ENCODE measurements at places on chromosomes 12 and 14. TPM values are rescaled to one million over a fixed set of nuclear protein-coding genes. Genes with fewer than 3 reads are reported as not detected.
A peak's percentile ranks its signal among the peaks of the same experiment; 100 is the strongest.

- no peak overlapping the region for H3K27ac ChIP-seq
- no peak overlapping the region for H3K4me3 ChIP-seq
- no peaks in the 10 kb centered on the region for H3K27me3 ChIP-seq
- no peaks in the 10 kb centered on the region for H3K36me3 ChIP-seq
Observed at GRCh38 chr14:37326434-37326833, 128.7 kb downstream of the MIPOL1 start.

GRCh38 chr12:106431839-106432411 is 74.4 kb downstream of the POLR3B start:
- no peak for DNase-seq
- no peaks in the 10 kb centered on the region for H3K36me3 ChIP-seq
- no peaks in the 10 kb centered on the region for H3K4me1 ChIP-seq
- H3K4me3 ChIP-seq = no peak overlapping the region
- H3K27ac ChIP-seq = no peak overlapping the region

DNA sequence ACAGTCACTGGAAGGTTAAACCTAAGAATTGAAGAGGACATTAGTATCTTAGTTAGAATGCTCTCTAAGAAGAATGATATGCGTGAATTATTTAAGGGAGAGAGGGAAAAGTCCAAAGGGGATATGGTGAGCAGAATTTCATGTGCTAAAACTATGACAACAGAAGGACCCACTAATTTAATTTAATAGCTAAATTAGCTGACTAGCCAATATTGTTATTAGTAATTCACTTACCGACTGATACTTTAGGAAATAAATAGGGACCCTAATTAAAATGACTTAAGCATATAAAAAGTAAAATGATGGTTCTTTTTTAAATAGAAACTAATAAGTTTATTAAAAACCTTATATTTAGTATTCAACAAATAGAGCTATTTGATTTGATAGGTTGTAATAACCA is 179.6 kb downstream of the RASSF9 start:
- H3K4me1 ChIP-seq = no peaks in the 10 kb centered on the region
- H3K4me3 ChIP-seq = no peak overlapping the region
- H3K27ac ChIP-seq = no peak overlapping the region
- H3K27me3 ChIP-seq = no peaks in the 10 kb centered on the region

DNA sequence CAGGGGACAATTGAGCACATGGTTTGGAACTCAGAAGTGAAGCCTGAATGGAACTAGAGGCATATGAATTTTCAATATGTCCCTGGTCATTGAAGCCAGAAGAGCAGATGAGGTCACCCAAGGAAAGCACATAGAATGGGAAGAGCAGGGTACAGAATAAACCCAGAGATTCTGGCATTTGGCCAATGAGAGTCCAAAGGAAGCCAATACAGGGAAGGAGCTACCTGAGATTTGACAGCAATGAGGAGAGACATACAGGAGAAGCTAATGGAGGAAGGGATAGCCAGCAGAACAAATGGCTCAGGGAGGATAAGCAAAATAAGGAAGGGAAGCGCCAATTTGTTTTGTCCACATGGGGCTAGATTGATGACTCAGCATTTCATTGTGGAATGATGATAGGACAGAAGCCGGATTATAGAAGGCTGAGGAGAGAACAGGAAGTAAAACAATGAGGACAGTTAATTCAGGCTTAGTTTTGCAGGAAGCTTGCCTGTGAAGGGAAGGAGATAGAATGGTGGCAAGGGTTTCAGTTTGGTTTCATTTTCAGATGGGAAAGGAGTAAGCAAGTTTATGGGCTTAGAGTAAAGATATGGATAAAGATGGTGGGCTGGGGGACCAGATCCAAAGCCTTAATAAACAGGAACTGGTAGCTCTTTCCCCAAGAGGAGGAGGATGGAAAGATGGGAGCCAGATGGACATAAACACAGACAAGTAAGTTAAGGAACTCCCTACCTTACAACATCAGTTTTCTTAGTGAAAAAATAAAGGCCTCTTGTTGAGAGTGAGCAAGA is 3.2 kb upstream of the SPTSSA start:
- DNase-seq = no peak
- no peak overlapping the region for H3K27ac ChIP-seq
- H3K4me1 ChIP-seq = peaks cover 4% of the 10 kb centered on the region
- H3K36me3 ChIP-seq = no peaks in the 10 kb centered on the region
- H3K27me3 ChIP-seq = no peaks in the 10 kb centered on the region

- no peak overlapping the region for H3K4me3 ChIP-seq
- peaks cover 20% of the 10 kb centered on the region for H3K4me1 ChIP-seq
- peak; percentile 46 for DNase-seq
- H3K27ac ChIP-seq = no peak overlapping the region
- no peaks in the 10 kb centered on the region for H3K36me3 ChIP-seq
Observed at GRCh38 chr14:103712633-103713247, 2.5 kb downstream of the XRCC3 start.

GRCh38 chr12:44523828-44524227 is 352.3 kb downstream of the NELL2 start:
- H3K36me3 ChIP-seq = no peaks in the 10 kb centered on the region
- no peak for DNase-seq
- no peaks in the 10 kb centered on the region for H3K4me1 ChIP-seq
- H3K27ac ChIP-seq = no peak overlapping the region
- no peaks in the 10 kb centered on the region for H3K27me3 ChIP-seq
- no peak overlapping the region for H3K4me3 ChIP-seq

- peaks cover 20% of the 10 kb centered on the region for H3K4me1 ChIP-seq
- no peak overlapping the region for H3K27ac ChIP-seq
Observed at GRCh38 chr12:110266381-110266960, 14.6 kb upstream of the ATP2A2 start.

GRCh38 chr12:13404631-13405473 is 208.3 kb downstream of the EMP1 start:
- no peak overlapping the region for H3K27ac ChIP-seq
- no peak overlapping the region for H3K4me3 ChIP-seq
- no peaks in the 10 kb centered on the region for H3K27me3 ChIP-seq
- no peaks in the 10 kb centered on the region for H3K36me3 ChIP-seq

DEGS2 gene
- total RNA-seq = 0.45 TPM

DNA sequence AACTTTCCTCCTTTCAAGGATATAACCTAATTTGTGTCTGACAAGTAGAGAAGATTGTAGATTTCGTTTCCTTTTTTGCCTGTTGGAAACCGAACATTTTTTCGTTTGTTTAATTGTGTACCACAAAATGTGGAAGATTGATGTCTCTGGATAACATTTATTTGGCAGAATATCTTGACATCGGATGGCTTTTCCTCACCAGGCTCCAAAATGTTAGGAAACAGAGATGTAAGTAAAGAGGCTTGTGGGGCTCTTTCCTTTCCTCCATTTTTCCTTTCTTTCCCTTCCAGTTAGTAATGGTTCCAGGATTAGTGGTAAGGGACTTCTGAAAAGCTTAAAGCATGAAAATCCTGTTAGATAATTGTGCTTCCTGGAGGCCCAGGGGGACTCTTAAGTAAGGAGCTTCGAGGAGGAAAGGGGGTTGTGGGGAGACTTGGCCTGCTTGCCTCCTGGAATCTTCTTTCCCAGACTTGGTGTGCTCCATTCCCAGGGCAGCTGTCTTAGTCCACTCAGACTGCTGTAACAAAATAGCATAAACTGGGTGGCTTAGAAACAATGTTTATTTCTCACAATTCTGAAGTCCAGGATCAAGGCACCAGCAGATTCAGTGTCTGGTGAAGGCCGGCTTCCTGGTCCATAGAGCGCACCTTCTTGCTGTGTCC is 243.1 kb upstream of the PWP1 start:
- no peaks in the 10 kb centered on the region for H3K36me3 ChIP-seq
- no peaks in the 10 kb centered on the region for H3K27me3 ChIP-seq
- no peaks in the 10 kb centered on the region for H3K4me1 ChIP-seq
- H3K4me3 ChIP-seq = no peak overlapping the region
- no peak for DNase-seq
- no peak overlapping the region for H3K27ac ChIP-seq

DNA sequence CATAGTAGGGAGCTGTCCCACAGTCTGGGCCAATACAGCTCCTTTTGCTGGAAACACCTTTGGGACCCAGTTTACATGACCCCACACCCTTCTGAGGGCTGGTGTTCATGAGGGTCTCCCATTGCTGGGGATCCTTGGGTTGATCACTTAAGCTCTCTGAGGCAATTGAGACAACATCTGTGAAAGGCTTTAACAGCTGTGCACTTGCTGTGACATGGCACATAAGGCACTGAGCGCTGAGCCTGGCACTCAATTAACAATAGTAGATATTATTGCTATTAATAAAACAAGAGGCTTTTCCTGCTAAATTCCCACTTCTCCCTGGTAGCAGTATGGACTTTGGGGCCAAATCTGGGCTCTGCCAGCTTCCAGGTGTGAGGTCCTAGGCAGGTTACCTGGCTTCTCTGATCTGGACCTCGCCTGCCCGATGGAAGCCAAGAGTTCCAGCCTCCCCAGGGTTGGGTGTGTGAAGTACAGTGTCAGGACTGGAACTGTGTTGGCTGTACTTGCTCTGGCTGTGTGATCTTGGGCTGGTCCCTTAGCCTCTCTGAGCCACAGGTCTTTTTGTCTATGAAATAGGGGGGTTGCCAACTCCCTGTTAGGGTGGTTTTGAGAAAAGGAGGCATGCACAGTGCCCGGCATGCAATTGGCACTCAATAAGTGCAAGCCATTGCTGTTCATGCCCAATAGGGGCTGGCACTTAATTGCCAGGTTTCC is 3.1 kb downstream of the SH2B3 start:
- no peaks in the 10 kb centered on the region for H3K27me3 ChIP-seq
- H3K36me3 ChIP-seq = no peaks in the 10 kb centered on the region
- no peak overlapping the region for H3K27ac ChIP-seq
- no peak overlapping the region for H3K4me3 ChIP-seq
- no peak for DNase-seq

Data from ovary (tissue), 10 donors.